ENCODE measurements at places on chromosomes 4 and X.

DNA sequence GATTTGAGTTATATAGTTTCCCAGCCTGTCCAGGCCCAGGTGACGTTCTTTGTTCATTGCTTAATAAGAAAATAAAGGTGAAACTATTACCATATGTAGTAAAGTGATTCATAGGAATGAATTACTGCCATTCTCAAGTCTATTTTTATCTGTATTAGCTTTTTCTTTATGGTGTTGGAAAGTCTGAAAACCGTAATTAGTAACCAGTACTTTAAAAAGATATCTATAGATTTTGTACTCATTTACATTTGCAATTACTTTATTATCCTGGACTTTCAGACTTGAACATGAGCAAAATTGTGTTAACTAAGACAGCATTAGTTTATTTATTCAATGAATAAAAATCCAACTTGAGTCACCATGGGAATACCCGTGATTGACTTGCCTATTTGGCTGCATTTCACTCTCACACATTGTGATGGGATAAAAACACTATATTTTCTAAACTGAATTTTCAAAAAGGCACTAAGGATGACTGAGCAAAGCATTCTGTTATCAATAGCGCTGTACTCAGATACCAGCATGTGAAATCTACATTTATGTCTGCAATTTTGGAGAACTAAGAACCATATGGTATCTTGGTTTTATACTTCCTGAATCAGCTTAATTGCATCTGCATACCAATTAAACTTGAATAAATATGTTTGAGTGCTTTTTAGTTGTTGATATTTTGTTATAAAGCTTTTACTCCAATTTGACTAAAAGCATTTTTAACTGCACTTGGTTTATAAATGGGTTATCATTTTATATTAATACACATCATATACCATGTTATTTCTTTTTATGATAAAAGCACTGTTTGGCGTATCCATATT is 154.6 kb downstream of the CCSER1 start:
- DNase-seq, result no peak

DNA sequence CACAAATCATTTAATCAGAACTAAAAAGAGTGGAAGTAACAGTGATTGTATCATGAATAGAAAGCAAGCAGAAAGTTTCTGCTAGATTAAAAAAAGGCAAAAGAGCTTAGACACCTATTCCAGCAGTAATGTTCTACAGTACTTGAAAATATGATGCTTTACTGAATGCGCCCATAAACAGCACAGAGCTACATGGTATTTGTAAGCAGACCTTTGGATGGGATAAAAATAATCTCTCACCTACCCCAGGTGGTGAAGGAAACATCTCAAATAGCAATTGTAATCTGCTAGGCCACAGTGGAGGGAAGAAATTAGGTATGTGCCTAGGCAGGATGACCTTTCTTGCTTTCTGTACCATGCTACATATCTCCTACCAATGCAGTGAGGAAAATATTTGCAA is 280.9 kb upstream of the PRKX start:
- no peak for DNase-seq

DNA sequence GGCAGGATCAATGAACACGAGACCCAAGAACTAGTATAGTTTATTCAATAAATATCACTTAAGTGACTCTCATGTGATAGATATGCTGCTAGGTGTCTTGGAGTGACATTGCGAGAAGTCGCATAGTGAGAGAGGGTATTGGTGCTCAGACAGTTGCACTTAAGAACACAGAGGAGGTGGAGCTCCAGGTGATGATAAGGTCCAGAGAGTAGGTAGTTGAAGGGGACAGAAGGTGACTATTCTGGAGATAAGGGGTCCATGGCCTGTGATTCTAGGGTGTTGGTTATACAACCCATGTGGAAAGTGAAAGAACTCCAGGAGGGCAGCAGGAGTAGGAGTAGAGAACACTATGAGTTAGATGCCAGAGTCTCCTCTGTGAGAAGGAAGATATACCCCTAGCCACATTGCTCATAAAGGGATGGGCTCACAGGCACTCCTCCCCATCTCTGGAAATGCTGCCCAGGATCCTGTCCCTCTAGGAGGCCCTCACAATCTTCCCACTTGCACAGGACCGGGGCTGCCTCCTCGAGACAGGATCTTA is 9.2 kb downstream of the MAGED1 start:
- DNase-seq, result no peak

GRCh38 chr4:37652747-37653527 is 33.2 kb downstream of the RELL1 start:
- DNase-seq, result no peak

DNA sequence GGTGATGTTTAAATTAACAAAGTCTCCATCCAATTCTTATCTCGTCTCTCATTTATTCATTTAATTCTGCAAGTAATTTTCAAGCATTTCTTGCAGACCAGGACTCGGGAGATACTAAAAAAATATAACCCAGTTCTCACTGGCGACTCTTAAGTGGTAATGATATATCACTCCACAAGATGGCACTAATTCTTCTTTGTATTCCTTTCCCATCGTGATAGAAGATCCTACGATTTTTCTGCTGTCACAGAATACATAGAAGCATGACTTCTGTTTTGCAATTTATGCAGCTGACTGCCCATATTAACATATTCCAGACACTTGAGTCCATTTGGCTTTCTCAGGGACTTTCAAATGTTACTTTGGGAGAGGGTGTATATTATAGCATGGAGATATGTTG is 64.0 kb upstream of the FGF13 start:
- peak; percentile 33 for DNase-seq

DNA sequence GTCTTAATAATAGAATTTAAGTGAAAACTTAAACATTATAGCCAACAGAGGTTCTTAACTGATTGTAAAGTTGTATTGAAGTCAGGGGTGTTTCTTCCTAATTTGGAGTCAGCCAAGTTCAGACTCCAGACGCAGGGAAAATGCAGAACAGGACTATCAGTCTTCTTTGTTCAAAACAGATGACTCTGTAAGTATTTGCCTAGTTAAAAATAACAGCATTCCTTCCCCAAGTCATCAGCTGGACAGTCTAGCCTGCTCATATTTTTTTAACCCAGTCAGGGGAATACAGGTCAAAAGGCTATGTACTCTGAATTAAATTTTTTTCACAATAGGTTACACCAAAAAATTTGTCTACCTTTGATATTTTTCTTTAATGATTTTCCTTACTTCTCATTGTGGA is 73.8 kb upstream of the DCLK2 start:
- DNase-seq, result peak; percentile 77

DNA sequence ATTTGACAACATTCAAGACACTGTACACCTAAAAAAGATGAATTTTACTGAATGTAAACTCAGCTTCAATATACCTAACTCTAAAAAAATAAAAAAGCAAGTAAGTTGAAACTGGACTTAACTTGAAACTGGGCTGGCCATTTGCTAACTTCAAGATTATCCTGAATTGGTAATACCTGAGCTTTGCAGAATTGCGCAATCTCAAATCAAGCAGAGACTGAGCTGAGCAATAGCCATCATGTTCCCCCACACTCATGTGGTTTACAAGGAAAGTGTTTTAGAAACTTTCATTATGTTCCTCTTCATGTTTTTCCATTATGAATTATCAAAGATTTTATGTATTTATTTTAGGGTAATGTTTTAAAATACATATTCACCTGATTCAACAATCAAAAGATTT is 38.7 kb downstream of the ANXA5 start:
- DNase-seq, result no peak

DNA sequence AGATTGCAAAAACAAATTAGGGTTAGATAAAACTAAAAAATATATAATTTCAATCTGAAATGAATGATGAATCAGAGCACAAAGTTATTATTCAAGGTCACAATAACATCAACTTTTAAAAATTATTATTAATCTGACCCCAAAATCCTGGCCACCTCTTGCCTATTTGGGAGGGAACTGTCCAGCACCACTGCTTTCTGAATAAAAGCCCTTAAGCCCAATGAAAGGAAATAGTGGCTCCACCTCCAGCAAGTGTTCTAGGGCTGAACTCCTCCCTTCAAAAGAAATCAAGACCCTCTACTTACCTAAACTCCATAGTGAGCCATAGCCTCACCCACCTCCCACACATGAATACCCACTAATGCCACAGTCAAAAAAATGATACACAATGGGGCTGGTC is 208.2 kb downstream of the PARM1 start:
- DNase-seq, result no peak

GRCh38 chr4:77025643-77026321 is 50.0 kb downstream of the CCNI start:
- peak; percentile 48 for DNase-seq

DNA sequence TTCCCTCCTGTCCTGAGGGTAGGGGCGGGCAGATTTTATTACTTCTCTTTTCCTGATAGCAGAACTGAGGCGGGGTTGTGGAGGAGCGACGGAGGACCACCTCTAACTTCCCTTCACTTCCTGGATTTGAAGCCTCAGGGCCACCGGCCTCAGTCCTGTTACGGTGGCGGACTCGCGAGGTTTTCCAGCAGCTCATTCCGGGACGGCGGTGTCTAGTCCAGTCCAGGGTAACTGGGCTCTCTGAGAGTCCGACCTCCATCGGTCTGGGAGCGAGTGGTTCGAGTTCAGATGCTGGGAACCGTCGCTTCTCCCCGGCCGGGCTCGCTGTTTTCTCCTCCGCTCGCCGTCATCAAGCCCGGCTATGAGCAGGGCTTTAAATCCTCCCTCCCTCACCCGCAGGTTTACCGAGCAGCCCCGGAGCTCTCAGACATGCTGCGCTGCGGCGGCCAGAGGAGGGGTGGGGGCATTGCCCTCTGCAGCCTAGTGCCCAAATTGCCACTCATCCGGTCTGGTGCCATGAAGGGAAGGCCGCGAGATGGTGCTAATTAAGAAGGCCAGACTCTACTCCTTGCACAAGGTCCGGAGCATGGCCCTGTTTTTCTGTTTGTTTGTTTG is 23.3 kb downstream of the HAND2 start:
- no peak for DNase-seq

DNA sequence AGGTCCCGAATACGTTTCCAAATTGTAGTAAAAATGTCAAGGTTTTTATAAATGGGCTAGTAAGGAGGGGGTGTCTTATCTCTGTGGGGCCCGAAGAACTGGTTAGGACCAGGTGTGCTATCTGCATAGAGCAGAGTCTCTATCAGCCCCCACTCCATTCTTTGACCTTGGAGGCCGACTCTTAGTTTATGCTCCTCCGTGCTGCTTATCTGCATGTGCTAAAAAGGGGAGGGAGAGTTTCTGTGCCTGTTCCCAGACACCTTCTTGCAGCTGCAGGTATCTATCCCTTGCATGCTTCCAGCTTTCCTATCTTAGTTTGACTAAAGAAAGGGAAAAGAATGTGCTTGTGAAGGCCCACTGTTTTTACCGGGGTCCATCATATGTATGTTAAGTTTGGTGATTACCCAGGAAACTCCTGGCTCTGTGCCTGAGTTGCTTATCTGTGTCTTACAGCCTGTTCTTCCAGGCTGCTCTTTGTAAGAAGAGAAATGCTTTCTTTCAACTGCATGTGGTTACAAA is 28.6 kb upstream of the NAF1 start:
- no peak for DNase-seq

DNA sequence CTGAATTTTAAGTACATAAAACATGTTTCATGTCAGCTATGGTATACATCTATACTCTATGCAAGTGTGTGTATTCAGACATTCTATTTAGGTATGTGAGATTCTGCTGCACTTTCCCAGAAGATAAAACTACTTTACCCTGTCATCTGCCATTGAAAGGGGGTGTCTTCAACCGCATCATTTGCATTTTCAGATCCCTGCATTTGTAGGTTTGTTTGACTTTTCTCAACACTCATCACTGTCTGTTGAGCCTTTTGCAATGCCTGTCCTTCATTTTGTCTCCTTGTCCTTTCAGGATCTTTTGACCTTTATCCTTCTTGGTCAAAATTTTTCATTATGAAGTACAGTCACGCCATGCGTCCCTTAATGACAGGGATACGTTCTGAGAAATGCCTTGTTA is 103.5 kb downstream of the TMA16 start:
- no peak for DNase-seq

- peak; percentile 75 for DNase-seq
These were observed 45.9 kb upstream of the CDKN2AIP start for GRCh38 chr4:183398298-183399125.

- no peak for DNase-seq
These were observed 237.2 kb downstream of the IL1RAPL2 start for GRCh38 chrX:104803219-104803618.

- no peak for DNase-seq
These were observed 23.4 kb downstream of the FBXW7 start for GRCh38 chr4:152512483-152512882.

GRCh38 chr4:141410839-141411238 is 190.1 kb downstream of the ZNF330 start:
- DNase-seq, result peak; percentile 72

DNA sequence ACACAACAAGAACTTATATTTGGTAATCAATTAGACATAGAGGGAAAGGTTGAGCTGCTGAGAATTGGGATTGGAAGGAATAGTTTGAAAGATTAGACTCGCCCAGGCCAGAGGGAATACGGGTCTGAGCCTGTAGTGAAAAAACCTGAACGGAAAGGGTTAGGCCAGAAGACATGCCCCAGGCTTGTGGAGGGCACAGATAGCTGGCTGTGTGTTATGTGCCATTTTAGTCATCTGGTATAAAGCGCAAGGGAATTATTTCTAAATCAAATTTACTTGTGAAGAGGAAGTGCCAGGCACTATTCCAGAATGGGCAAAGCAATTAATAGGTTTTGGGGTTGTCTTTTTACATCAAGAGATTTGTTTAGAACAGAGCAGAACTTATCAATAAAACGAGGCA is 187.5 kb upstream of the ANKRD50 start:
- DNase-seq, result no peak

Measured in fibroblast of upper back skin (primary cell).